Muscle of leg (tissue), 16 donors: ENCODE measurements at places on chromosomes 6 and 20. TPM values are rescaled to one million over a fixed set of nuclear protein-coding genes. Genes with fewer than 3 reads are reported as not detected.
A peak's percentile ranks its signal among the peaks of the same experiment; 100 is the strongest.

LHFPL5 gene
- not detected for total RNA-seq

GRCh38 chr6:108947114-108947854, 99.1 kb downstream of the ARMC2 start:
- H3K4me1 ChIP-seq, result peaks cover 67% of the 10 kb centered on the region
- no peaks in the 10 kb centered on the region for H3K27me3 ChIP-seq
- DNase-seq, result peak; percentile 95
- no peak overlapping the region for H3K4me3 ChIP-seq

- H3K27ac ChIP-seq, result no peak overlapping the region
- peaks cover 32% of the 10 kb centered on the region for H3K27me3 ChIP-seq
- DNase-seq, result peak; percentile 5
- no peak overlapping the region for H3K4me3 ChIP-seq
These were observed 5.4 kb downstream of the NKX2-4 start for GRCh38 chr20:21391972-21392352.

GRCh38 chr6:43036712-43037111, 15.3 kb downstream of the RRP36 start:
- DNase-seq, result no peak
- H3K36me3 ChIP-seq, result peaks cover 84% of the 10 kb centered on the region
- H3K27ac ChIP-seq, result no peak overlapping the region
